ENCODE measurements at places on chromosomes 5 and 9.

DNA sequence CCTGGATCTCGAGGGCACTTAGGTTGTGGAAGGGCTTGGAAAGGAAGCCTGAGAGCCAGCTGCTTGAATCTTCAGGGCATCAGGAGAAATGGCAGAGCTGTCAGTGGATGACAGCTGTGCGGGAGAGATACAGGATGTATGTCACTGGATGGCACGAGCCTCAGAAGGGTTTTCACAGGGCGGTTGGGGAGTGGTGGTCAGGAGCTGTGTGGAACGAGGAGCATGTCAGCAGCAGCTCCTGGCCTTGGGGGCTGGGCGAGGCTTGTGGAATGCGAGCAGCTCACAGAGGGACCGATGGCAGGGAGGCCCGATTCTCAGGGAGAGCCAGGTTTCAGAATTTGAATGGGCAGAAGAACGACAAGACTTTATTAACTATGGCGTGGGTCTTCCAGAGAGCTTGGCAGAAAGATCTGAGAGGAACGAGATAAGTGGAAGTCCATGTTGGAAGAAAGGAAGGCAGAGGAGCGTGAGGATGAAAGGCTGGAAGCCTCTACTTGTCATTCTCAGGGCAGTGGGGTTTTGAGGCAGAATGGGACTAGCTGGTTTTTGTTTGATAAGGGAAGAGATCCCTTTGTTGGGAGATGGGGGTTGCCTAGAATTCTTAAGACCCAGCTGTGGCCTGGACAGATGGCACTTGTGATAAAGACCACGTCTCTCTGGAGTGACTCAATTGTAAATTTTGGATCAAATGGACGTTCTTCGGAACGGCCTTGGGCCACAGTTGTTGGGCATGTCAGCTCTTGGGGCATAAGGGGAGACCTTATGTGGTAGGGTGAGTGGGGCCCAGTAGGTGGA, 60.3 kb downstream of the SNX30 start:
- no peak for DNase-seq

- DNase-seq: no peak
Observed at GRCh38 chr9:129332581-129332980, 154.5 kb upstream of the IER5L start.

GRCh38 chr5:80623999-80624398, 30.5 kb upstream of the MSH3 start:
- DNase-seq: no peak

DNA sequence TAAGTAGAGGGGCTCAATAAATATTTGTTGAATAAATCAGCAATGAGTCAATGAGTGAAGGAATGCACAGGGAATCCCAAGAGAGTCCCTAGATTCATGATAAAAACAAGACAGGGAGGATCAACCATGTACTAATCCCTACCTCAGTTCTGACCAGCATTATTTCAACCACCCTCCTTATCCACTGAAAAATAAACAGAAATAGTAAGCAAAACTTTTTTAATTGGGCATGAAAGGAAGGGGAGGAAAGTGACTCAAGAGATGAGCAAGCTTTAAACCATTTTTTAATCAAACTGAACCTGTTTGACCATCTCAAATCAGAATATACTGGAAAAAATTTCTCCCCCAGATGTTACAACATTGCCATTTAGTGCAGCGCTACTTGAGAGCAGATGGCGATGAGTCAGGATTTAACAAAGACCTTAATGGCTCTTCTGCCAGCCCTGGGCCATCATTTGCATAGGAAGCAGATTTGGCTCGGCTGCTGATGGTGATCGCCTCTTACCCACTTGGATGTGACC, 194.8 kb upstream of the SLC30A5 start:
- DNase-seq: no peak

GRCh38 chr9:13879981-13880380, 434.0 kb downstream of the NFIB start:
- DNase-seq: no peak

DNA sequence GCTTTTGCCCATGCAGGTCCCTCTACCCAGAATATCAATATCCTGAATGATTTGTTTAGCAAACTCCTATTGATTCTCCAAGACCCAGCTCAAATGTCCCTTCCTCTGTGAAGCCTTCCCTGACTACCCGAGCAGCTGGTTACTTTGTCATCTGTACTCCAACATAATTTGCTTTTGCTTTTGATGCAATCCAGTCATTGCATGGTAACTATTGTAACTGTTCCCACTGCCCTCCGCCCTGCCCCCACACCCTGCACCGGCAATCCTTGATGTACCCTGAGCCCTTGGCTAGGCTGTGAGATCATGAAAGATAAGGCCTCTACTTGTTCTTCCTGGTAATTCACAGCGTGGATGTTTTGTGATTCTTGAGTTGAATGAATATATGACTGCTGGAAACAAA, 119.9 kb upstream of the BOD1 start:
- no peak for DNase-seq

DNA sequence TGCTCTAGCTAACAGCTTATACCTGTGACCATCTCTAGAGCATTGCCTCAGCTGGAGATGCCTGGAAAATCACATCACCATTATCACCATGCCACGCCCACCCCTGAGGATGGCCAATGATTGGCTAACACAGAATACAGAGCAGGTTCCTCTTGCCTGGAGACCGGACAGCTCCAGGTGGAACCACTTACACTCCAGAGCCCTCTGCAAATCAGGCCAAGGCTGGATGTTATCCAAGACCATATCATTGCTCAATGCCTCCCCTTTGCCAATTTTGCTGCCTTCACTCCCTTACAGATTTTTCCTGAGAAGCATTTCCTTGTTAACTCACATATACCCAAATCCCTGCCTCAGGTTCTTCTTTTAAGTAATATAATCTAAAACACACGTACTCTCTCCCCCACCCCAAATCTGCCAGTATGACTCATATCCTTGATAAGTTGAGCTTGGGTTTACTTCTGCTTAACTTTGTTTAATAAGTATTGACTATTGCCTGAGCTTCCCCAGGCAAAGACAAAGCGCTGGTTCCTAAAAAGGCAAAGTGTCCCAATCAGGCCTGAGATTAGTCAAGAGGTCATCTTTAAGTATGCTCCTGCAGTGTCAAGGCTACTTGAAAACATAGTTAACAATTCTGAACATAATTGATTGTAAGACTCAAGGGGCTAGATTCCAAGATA, 309.6 kb downstream of the EPB41L4A start:
- DNase-seq: no peak

DNA sequence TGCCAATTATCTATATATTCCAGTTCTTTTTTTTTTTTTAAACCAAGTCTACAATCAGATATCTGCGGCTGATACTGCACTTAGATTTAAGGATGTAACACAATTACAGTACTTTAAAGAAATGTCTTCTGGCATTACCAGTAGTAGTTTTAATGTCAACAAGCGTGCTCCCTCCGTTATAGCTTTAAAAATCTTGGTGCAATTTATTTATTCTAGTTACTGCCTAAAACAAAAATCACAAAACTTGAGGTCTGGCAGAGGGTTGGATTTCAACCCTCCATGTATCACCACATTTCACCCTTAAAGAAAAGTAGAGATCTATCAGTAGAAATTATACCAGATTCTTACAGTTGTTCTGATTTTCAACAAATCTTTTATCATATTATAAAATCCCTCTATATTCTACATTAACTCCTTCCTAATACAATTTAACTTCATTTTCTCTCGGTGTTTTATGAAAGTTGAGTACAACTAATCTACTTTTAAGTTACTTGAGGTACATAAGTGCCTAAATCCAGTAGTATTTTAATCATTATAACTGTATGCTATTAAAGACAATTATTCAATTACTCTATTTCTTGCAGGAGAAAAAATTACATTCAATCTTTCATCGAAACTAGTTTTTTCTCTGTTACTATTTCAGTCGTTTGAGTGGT, 2.0 kb upstream of the RICTOR start:
- DNase-seq: no peak

- DNase-seq: no peak
Observed at GRCh38 chr5:125348221-125348692, 601.8 kb upstream of the ZNF608 start.

DNA sequence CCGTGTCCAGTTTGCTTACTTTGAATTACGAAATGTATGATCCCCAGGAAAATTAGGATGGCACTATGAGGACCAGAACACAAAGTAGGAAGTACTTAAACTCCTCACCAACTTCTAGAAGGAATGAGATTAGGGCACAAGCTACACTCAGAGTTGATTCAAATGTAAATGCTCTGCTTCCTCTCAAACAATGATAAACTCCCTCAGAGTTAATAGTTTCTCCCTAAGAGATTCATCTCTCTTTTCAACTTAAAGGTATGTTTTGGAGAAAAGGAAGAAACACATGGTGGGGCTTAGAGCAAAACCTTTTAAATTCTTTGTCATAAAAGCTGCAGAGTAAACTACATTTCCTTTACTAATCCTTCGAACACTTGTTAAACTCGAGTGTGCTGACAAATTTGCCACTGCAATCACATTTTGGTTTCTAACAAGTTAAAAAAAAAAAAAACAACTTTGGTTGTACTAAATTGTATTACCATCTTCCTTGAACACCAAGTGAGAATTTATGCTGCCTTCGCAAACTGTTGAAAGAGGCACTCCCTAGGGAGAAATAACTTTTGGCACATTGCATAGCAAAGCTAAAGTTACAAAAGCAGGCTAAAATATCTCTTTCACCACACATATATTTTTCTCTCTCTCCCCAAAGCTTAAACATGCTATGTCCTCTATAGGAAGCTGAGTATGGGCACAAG, 66.6 kb downstream of the DENND1A start:
- DNase-seq: no peak

GRCh38 chr5:53180991-53181390, 71.4 kb upstream of the MOCS2 start:
- DNase-seq: no peak

- DNase-seq: no peak
Observed at GRCh38 chr9:7780261-7780988, 19.2 kb downstream of the DMAC1 start.
